ENCODE measurements at places on chromosomes 1 and 21. TPM values are rescaled to one million over a fixed set of nuclear protein-coding genes. Genes with fewer than 3 reads are reported as not detected.

GRCh38 chr1:202873026-202873425, 15.9 kb downstream of the RABIF start:
- DNase-seq = no peak

- no peak for DNase-seq
Measured at GRCh38 chr1:223834660-223835263, 11.0 kb downstream of the TP53BP2 start.

- peak; percentile 63 for DNase-seq
Measured at GRCh38 chr1:223001653-223002634, 141.1 kb downstream of the TLR5 start.

- DNase-seq = peak; percentile 88
Measured at GRCh38 chr1:205791568-205792180, 16.4 kb upstream of the RAB29 start.

- DNase-seq = no peak
Measured at GRCh38 chr1:224980181-224980580, 50.7 kb downstream of the DNAH14 start.

The MX1 gene
- total RNA-seq = 0.42 TPM

- DNase-seq = no peak
Measured at GRCh38 chr21:16377120-16377658, 647.4 kb downstream of the USP25 start.

DNA sequence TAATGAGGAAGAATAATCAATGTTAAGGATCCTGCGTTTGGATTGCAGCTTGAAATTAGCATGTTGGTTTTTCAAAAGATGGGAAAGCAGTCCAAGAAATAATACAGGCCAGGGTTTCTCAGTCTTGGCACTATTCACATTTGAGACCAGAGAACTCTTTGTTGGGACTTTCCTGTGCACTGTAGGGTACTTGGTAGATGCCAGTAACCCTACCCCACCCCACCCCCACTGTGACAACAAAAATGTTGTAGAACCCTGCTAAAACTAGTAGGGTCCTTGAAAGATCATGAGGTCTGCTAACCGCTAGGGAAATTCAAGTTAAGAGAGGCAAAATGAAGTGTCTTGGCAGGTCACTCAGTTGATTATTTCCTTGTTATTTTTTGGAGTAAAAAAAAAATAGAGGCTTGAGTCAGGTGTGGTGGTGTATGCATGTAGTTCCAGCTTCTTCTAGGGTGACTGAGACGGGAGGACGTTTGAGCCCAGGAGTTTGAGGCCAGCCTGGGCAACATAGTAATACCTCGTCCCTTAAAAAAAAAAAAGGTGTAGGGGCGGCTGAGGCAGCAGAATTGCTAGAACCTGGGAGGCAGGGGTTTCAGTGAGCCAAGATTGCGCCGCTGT, 53.3 kb downstream of the SPEN start:
- DNase-seq = no peak

DNA sequence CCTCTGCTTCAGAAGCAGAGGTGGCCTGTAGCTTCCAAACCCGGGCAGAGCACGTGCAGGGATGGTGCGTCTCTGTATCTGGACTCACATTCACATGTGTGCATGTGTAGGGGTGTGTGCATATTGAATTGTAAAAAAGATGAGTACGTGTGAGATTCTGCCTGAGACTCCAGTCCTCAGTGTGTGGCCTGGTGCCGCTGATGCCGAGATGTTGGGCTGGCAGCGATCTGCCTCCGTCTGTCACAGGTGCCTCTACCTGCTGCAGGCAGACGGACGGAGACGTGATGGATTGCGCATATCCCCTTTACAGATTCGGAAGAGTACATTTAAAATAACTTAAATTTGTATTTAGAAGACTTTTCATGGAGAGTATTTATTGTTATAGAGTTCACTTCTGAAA, 53.6 kb downstream of the ADARB1 start:
- DNase-seq = no peak

The CD1C gene
- total RNA-seq = not detected

The S100A5 gene
- total RNA-seq = not detected

GRCh38 chr21:38819719-38820159, 14.0 kb downstream of the ETS2 start:
- DNase-seq = no peak

The ARHGAP30 gene
- total RNA-seq = 0.07 TPM

DNA sequence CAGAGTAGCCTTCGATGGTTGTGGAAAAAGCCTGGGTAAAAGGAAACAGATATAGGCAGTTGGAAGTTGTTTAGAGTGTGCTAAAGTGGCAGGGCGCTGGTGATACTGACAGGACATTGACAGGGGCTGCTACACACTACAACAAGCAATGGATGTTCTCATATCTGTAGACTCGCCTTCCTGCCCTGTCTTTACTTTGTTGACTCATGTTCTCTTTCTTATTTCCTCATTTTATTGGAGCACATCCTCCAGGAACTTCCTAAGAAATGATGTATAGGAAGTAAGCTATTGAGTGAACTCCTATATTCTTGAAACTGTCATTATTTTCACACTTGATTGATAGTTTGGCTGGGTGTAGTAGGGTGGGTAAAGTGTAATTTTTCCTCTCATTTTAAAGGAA, 51.0 kb downstream of the C4BPA start:
- no peak for DNase-seq

The TAS1R3 gene
- 0.20 TPM for total RNA-seq

DNA sequence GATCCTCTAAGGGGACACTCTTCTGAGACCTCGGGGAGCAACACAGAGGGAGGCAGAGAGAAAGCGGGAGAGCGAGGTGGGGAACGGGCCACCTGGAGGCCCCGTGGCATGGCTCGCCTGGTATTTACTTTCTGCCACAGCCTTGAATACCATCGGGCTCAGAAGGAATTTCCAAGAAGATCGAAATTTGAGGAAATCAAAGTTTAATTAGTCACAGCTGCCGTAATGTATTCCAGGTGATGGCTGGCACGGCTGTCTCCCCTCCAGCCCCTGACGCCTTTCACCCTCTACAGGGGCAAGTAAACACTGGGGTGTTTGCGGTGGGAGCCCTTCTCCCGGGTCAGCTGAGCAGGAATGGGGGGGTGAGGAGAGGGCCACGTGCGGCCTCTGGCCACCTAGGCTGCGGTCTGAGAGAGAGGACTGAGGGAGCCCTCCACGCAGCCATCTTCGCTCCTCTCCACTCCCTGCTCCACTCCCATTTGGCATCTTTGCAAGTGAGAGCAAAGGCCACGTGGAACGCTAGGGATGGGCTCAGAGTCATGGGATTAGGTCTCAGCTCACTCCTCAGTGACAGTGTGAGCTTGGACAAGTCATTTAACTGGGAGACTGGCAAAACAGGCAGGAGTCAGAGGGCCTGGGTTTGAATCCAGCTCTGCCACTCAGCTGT, 125.2 kb downstream of the SYF2 start:
- DNase-seq = no peak

The PLEKHG5 gene
- 38.8 TPM for total RNA-seq

The ZNF593OS gene
- not detected for total RNA-seq

DNA sequence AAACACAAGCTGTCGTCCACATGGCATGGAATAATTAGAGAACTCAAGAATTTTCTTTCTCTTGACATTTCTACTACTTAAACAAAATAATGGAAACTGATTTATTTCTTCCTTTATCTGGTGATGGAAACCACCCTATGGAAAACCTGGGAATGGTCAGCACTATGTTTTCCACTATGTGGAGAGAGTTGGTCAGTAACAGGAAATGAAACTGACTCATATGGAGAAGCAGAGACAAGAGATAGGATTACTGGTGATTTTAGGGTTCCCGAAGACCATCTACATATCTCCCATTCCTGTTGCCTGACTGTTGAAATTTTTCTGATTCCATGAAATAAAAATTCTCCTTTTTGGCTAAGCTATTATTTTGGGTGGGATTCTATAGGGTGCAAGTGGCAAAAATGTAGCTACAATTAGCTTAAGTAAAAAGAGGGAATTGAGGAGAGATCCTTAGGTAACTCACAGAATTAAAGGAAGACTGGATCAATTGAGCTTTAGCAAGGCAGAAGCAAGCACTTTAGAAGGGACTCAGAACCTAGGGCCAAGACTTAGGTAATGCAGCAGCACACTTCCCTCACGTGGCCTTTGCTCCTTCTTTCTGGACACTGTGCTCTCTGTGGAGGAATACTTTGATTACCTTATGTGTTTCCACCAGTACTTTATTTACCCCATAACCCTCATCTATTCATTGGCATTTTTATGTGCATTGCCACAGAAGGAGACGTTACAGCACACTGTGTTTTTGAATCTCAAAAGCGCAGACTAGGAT, 89.6 kb downstream of the LEPR start:
- DNase-seq = no peak

The S100A14 gene
- 112 TPM for total RNA-seq

The ADAMTS4 gene
- total RNA-seq = 9.6 TPM

The CA6 gene
- not detected for total RNA-seq

The NIBAN1 gene
- 5.0 TPM for total RNA-seq

DNA sequence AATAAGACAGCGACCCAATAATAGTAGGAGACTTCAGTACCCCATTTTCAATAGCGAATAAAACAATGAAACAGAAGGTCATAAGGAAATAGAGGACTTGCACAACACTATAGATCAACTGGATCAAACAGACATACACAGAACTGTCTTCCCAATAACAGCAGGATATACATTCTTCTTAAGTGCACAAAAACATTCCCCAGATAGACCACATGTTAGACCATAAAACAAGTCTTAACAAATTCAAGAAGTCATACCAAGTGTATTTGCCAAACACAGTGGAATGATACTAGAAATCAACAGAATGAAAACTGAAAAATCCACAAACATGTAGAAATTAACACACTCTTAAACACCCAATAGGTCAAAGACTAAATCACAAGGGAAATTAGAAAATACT, 78.0 kb downstream of the LBR start:
- no peak for DNase-seq

The RIMS3 gene
- 7.5 TPM for total RNA-seq

GRCh38 chr1:153613406-153613805, 469 bp upstream of the S100A16 start:
- no peak for DNase-seq

DNA sequence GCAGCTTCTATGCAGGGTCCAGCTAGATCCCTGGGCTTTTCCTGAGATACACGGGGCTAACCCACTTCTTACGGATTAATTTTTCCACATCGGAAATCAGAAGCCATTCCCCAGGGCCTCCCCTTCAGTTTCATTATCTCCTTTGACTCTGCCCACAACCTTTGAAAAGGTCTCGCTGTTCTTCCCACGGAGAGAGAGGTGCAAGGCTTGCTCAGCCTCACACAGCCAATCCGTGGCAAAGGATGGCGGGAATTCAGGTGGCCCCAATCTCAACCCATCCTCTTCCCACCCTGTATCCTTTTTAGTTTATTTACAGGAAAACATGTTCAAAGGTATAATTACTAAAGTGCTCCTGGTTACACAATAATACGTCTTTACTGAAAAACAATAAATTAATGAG, 702 bp upstream of the MAPKAPK2 start:
- DNase-seq = no peak

DNA sequence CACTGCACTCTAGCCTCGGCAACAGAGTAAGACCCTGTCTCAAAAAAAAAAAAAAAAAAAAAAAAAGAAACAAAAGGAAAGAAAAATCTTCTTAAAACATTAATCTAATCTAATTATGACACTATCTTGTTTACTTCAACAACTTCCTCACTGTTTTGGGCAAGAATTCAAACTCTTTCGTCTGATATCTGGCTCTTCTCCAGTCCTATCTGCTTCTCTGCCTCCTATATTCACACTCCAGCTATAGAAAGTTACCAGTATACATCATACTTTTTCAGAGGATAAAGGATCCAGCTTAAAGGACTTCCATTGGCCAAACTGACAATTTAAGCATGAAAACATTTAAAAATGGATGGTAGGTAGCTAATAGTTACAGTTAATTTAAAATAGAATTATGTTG, 47.3 kb downstream of the EIF2B3 start:
- DNase-seq = no peak

GRCh38 chr1:105087506-105087905, 1337.8 kb downstream of the AMY1C start:
- DNase-seq = no peak

The OR14C36 gene
- not detected for total RNA-seq

The IQGAP3 gene
- 28.6 TPM for total RNA-seq

DNA sequence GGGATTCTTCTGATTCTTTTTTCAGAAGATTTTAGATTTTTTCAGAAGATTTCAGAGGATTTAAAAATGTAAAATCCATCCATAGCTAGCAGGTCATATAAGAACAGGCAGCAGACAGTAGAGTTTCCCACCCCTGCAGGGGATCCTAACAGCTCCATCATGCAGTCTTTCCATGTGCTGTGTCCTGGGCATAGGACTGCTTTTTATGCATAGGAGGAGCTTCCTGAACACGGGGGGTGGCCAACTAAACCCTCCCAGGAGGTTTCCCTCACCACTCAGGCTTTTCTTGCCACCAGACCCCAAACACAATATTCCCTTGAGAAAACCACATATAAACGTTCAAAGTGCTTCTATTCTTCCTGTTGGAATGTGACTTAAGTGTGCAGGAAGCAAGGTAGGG, 90.1 kb upstream of the TNR start:
- DNase-seq = peak; percentile 70

The PLA2G2C gene
- not detected for total RNA-seq

- no peak for DNase-seq
Measured at GRCh38 chr1:58650141-58650540, 49.7 kb downstream of the MYSM1 start.
